Activated CD4-positive, alpha-beta memory T cell treated with anti-CD3 and anti-CD28 coated beads for 36 hours (primary cell): ENCODE measurements at places on chromosomes 5 and 9. TPM values are rescaled to one million over a fixed set of nuclear protein-coding genes. Genes with fewer than 3 reads are reported as not detected.

DNA sequence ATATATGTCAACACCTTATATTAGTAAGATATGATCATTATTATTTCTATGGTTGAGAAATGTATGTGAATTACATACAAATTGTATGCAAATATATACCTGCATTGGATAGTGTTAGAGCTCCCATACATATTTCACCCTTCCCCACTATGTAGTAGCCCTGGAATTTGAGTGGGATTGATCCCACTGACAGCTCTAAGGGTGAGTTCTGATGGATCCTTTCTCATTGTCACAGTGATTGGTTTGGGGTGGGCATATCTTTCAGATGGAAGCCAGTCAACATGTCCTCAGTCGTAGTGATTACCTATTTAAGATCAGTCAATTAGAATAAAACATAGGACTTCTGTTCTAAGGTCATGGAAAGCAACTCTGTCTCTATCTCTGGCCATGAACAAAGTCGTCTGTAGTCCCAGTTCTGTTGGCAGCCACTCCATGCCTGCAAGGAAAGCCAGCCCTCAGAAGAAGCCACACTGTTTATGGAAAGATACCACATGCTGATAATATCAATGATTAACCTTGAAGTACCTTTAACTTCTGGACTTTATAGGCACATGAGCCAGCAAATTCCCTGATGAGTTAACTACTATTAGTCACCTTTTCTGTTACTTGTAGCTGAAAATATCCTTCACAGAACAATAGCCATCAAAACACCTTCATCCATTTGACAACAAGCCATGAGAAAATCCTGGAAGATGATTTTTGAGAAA is 5.1 kb upstream of the CCDC192 start:
- no peak for DNase-seq

DNA sequence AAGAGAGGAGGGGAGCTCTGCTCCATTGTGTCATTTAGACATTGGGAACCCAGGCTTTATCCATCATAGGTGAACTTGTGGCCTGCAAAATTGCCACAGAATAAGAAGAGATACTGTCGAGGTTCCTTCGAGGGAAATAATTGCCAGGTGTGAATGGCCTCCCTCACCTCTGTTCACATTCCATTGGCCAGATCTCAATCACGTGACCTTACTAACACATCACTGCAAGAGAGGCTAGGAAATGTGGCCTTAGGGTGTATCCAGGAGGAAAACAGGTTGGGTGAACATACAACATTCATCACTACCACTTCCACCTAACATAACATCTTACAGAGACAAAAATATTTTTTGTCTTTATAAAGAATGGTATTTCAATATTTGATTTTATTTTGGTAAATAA is 182.1 kb downstream of the FBXL7 start:
- no peak for DNase-seq

- no peak for DNase-seq
Observed at GRCh38 chr9:32854271-32854670, 70.9 kb downstream of the TMEM215 start.

- no peak for DNase-seq
Observed at GRCh38 chr5:17261075-17261474, 43.6 kb downstream of the BASP1 start.

GRCh38 chr9:115880221-115880885 is 273.2 kb upstream of the PAPPA start:
- no peak for DNase-seq

DNA sequence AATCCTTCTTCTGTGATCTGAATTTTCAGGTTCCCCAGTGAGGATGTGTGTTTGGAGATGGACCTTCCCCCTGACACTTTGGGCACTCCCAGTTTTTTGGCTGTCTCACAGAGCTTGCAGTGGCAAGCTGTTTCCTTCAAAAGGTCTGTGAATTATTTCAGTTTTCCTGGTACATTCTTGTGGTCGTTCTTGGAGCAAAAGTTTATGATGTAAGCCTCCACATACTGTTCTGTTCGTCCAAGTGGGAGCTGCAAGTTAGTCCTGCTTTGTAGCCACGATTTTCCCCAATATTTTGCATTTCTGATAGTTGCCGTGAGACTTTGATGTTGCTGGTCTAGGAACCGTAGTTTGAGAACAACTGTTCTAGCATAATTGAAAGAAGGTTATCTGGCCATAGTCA is 88.3 kb downstream of the MTAP start:
- no peak for DNase-seq

- no peak for DNase-seq
Observed at GRCh38 chr5:112914584-112914983, 7.4 kb downstream of the REEP5 start.

Gene MSANTD3
- total RNA-seq = 16.3 TPM

Gene HSD17B4
- total RNA-seq = 83.2 TPM

Gene MSX2
- not detected for total RNA-seq
